Mesothelial cell of epicardium (in vitro differentiated cells): ENCODE measurements at places on chromosomes 12 and 14. TPM values are rescaled to one million over a fixed set of nuclear protein-coding genes. Genes with fewer than 3 reads are reported as not detected.

Gene NEUROD4
- total RNA-seq, result not detected in 3 replicates

DNA sequence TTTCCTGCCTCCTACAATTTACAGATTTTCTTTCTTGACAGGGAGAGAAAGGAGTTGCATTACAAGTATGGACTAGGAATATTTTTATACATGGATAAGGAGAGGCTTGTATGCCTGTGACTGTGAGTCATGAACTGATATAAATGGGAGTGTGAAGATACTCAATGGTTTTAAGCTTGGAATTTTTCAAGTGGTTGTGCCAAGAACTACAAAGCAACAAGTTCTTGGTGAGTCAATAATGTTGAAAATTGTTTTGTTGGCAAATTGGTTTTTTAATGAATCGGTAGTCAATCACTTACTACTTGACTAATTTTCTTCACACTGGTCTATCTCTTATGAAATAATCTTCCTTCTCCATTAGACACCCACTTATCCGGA, 58.9 kb upstream of the HMGA2 start:
- H3K36me3 ChIP-seq, result no peaks in the 10 kb centered on the region
- no peak overlapping the region for H3K4me3 ChIP-seq
- no peaks in the 10 kb centered on the region for H3K27me3 ChIP-seq
- peaks cover 4% of the 10 kb centered on the region for H3K4me1 ChIP-seq
- peak overlapping the region; percentile 28 for H3K27ac ChIP-seq

GRCh38 chr12:56836800-56837663, 73.9 kb downstream of the HSD17B6 start:
- no peak for DNase-seq
- H3K36me3 ChIP-seq, result no peaks in the 10 kb centered on the region
- H3K4me3 ChIP-seq, result no peak overlapping the region
- no peaks in the 10 kb centered on the region for H3K27me3 ChIP-seq
- peak overlapping the region; percentile 74 for H3K27ac ChIP-seq

GRCh38 chr12:5148880-5149279, 105.2 kb downstream of the KCNA5 start:
- H3K27ac ChIP-seq, result no peak overlapping the region
- no peaks in the 10 kb centered on the region for H3K36me3 ChIP-seq
- H3K4me1 ChIP-seq, result peaks cover 19% of the 10 kb centered on the region
- DNase-seq, result no peak

GRCh38 chr14:105436402-105436801, 16.8 kb downstream of the MTA1 start:
- H3K27me3 ChIP-seq, result no peaks in the 10 kb centered on the region
- H3K36me3 ChIP-seq, result peaks cover 16% of the 10 kb centered on the region
- DNase-seq, result no peak
- no peaks in the 10 kb centered on the region for H3K4me1 ChIP-seq
- no peak overlapping the region for H3K4me3 ChIP-seq

- no peaks in the 10 kb centered on the region for H3K36me3 ChIP-seq
- H3K4me1 ChIP-seq, result peaks cover 15% of the 10 kb centered on the region
- H3K4me3 ChIP-seq, result no peak overlapping the region
- DNase-seq, result no peak
These were observed 250.2 kb downstream of the GPHN start for GRCh38 chr14:66758031-66758613.
